ENCODE measurements at places on chromosomes 2 and 18. TPM values are rescaled to one million over a fixed set of nuclear protein-coding genes. Genes with fewer than 3 reads are reported as not detected.

LRATD1 gene
- total RNA-seq: not detected

- peaks cover 85% of the 10 kb centered on the region for H3K36me3 ChIP-seq
- no peak overlapping the region for H3K4me3 ChIP-seq
- DNase-seq: no peak
- H3K27ac ChIP-seq: no peak overlapping the region
- H3K4me1 ChIP-seq: peaks cover 84% of the 10 kb centered on the region
Measured at GRCh38 chr2:234989183-234989701, 37.4 kb downstream of the SH3BP4 start.

DNA sequence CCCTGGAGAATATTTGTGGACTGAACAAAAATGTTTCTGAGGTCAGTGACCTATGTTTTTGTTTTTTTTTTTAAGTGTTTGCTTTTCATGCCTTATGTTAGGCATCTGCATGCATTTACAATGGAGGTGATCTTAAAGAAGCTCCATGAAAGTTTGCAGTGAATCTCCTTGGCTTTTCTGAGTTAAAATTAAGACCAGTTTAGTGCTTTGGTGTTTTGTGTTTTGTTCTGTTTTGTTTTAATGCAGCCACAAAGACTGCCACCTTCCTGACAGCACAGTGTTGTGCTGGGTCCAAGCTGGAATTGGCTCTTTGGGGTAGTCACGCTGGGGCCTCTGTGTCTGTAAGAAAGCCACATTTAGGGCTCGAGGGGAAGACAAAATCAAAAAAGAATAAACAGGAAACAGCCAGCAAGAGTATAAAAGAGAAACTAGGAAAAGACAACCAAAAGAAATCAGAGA lies 396.2 kb downstream of the ARHGAP15 start:
- no peak for DNase-seq
- H3K4me1 ChIP-seq: peaks cover 73% of the 10 kb centered on the region
- H3K27me3 ChIP-seq: no peaks in the 10 kb centered on the region
- H3K27ac ChIP-seq: peak overlapping the region; percentile 86

GRCh38 chr2:176745543-176746200 lies 466.9 kb upstream of the HNRNPA3 start:
- no peaks in the 10 kb centered on the region for H3K27me3 ChIP-seq
- no peak for DNase-seq
- H3K27ac ChIP-seq: no peak overlapping the region
- no peak overlapping the region for H3K4me3 ChIP-seq
- H3K36me3 ChIP-seq: no peaks in the 10 kb centered on the region

Measured in HFFc6 (cell line).